CD8-positive, alpha-beta memory T cell (primary cell): ENCODE measurements at places on chromosomes 2 and 18.

DNA sequence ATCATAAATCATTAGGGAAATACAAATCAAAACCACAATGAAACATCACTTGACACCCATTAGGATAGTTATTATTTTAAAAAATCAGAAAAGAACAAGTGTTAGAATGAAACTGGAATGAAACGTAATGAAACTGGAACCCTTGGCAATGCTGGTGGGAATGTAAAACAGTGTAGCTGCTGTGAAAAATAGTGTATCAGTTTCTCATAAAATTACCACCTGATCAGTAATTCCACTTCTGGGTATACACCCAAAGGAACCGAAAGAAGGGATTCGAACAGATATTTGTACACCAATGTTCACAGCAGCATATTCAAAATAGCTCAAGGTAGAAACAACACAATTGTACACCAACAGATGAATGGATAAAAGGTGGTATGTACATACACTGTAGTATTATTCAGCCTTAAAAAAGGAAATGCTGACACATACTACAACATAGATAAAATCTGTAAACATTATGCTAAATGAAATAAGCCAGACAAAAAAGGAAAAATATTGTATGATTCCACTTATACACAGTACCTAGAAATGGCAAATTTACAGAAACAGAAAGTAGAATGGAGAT lies 27.0 kb downstream of the ROCK1 start:
- DNase-seq = no peak

GRCh38 chr2:188119112-188119838 lies 172.4 kb upstream of the GULP1 start:
- DNase-seq = no peak

DNA sequence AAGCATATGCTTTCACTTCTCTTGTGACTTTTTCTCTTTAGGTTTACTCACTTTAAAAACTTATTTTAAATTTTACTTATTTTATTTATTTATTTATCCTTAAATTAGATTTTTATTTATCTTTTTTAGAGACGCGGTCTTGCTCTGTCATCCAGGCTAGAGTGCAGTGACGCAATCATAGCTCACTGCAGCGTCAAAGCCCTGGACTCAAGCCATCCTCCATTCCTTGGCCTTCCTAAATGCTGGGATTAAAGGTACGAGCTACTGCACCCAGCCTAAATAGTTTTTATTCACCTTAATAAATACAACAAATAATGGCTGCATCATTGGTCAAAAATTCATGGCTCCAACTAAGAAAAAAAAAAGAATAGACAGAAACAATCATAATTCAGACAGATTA lies 415.7 kb upstream of the FIGN start:
- no peak for DNase-seq

DNA sequence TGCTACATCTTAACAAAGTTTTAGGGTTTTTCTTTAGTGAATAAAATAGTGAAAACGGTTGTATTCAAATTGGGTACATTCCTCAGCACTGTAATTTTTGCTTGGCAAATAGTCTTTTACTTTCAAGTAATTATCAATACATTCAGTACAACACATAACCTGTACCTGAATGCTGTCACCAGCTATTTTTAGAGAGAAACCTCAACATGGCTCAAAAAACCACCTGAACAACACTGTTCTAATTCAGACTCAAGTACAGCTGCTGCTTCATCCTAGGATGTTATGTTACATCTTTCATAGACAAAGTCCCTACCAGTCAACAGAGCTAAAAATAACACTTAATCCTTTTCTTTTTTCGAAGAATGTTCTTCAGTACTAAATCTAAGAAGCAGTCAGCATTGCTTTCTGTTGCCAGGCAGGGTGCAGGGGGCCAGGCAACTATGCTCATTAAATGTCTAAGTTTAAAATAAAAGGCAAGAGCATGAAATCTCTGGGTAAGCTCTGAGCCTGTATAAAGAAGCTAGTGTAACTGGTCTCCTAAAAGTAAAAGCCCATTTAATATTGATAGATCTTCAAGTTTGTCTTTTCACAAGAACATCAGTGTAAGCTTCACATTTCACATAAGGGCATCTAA lies 20.5 kb downstream of the PDIA6 start:
- no peak for DNase-seq

GRCh38 chr18:68035774-68036522 lies 519.4 kb upstream of the DSEL start:
- no peak for DNase-seq
